ENCODE measurements at places on chromosomes 13 and 19. TPM values are rescaled to one million over a fixed set of nuclear protein-coding genes. Genes with fewer than 3 reads are reported as not detected.

Gene KCNJ14
- 0.77 TPM for total RNA-seq

Gene PHF11
- total RNA-seq = 35.7 TPM

Gene HDGFL2
- 38.6 TPM for total RNA-seq

Gene ZNF763
- 2.4 TPM for total RNA-seq

Gene AP2A1
- total RNA-seq = 46.0 TPM

Gene TBXA2R
- 0.49 TPM for total RNA-seq
